ENCODE measurements at places on chromosomes 12 and 14.

DNA sequence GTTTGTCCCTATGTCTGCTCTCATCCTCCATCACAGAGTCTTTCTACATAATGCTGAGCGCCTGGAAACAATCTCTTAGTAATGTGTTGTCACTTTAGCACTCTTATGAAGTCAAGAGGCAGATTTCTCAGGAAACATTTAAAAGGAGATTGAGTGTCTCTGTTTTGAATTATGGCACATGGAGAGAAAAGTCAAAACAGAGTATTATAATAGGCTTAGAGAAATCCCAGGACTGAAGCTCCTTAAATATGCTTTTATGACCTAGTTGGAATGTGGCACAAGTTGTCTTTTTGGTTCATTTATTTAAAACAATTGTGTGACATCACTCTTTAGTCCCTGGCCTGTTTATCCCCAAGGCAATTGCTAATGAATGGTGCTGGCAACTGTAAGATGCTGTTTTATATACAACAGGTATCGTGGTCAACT, 117.8 kb upstream of the HIF1A start:
- DNase-seq: no peak

DNA sequence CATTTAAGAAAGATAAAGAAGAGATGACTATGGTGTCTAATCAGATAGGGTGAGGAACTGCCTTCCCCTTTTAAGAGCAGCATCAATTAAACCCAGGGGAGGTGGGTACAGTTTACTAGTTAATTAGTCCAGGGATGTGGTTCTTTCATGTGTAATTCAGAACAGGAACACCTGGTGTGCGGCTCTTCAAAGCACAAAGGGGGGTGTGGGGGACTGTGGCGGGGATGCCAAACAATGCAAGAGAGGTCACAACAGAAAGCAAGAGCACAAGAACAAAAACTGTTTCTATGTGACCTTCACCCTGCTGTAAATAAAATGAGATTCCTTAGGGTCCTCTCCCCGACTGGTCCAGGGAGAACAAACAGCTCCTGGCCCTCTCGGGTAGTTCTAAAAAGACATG, 183.9 kb upstream of the SOX5 start:
- no peak for DNase-seq

- no peak for DNase-seq
These were observed at the start of gene LRCOL1 for GRCh38 chr12:132610051-132610759. Gene LRCOL1 (minus strand): TSS chr12:132610582. CDS start chr12:132606251, 4,331 bp downstream.

DNA sequence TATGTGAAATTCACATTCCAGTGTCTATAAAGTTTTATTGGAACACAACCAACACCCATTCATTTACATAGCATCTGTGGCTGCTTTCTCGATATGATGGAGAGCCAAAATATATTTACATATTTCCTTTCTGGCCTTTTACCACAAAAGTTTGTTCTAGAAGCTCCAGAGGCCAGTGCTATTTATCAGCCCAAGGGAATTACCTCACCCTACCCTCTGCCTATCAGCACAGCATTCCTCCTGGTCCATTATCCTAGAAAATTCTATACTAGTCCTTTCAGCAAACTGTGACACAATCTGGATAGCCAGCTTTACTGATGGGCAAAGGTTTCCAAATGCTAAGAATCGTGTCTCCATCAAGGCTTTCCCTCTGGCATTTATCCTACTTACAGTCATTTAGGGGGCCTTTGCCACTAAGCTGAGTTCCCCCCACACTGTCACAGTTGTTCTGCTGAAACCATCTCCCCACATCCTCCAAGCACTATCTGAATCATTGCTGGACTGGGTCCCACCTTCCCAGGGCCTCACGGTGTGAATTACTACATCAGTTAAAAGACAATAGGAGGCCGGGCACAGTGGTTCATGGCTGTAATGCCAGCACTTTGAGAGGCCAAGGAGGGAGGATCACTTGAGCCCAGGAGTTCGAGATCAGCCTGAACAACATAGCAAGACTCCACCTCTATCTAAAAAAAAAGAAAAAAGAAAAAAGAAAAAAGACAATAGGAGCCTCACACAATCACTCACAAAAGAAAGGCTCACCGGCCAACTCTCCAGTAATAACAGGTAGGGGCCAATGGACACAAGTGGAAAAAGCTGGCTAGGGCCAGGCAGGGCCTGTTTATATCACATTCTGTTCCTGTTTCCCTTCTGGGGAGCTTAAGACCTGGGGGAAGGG, 12.1 kb downstream of the SYNE3 start:
- DNase-seq: peak; percentile 57

DNA sequence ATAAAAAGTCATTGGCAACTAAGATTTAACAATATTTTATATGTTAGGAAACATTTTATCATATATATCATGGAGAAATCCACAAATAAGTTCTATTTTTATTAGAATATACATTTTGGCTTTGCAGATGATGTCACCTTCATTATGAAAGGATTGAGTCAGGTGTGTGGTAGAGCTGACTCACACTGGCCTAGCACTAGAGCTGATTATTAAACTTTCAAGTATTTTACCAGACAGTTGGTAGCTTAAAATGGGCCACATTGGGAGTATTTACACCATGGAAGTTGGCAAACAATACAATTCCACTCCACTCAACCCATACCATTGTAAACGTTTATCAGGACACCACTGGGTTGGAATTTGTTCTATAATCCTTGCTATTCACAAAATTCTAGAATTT, 1036.6 kb downstream of the TRHDE start:
- DNase-seq: no peak

DNA sequence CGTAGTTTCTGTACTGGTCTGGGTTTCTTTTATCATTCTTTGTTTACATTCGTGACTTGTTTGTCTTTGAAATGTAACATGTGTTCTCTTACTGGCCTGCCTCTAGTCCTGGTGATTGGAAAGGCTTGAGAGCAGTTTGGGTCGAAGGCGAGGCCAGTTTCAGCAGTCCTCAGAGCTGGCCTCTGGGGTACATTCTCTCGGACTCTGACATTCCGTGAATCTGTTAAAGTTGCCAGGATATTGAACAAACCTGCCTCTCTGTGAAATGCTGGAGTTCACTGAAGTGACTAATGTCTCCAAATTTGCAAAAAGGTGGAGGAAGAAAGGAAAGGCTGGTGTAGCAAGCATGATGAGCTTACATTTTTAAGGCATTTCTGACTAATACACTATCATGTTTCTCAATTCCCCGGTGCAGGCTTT, 1.5 kb downstream of the PLEKHA5 start:
- DNase-seq: no peak

GRCh38 chr12:83573671-83574070, 887.0 kb downstream of the TMTC2 start:
- no peak for DNase-seq

GRCh38 chr12:121905746-121906145, 12.6 kb upstream of the CFAP251 start:
- DNase-seq: no peak

DNA sequence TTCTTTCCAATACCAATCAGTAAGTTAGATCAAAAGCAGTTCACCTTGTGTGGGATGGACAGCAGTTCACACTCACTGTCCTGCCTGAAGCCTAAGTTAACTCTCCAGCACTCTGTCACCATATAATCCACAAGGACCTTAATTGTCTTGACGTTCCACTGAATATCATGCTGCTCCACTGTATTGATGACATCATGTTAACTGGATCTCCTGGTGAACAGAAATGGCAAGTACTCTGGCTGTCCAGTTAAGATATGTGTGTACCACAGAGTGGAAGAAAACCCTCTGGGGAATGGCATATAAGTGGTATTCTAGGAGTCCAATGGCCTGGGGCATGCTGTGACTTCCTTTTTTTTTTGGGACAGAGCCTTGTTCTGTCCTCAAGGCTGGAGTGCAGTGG, 16.2 kb downstream of the CDKL1 start:
- no peak for DNase-seq

DNA sequence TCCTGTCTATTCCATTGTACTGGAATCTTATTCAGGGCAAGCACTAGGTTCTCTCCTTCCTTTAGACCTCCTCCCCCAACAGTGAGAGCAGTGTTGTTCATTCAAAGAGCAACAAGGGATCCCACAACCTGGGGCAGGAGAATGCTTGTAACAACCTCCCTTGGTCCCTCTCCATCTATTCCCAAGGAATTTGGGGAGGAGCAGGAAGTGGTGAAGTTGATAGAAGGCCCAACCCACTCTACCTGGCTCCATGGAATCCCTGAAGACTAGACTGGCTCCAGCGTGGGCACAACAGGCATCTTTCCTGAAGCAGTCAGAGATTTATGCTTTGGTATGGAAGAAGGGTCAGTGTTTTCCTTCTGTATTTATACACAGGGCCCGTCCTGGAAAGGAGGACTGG, 33.4 kb upstream of the CISTR start:
- DNase-seq: no peak

GRCh38 chr14:97874394-97874793, 1077.2 kb downstream of the VRK1 start:
- no peak for DNase-seq

DNA sequence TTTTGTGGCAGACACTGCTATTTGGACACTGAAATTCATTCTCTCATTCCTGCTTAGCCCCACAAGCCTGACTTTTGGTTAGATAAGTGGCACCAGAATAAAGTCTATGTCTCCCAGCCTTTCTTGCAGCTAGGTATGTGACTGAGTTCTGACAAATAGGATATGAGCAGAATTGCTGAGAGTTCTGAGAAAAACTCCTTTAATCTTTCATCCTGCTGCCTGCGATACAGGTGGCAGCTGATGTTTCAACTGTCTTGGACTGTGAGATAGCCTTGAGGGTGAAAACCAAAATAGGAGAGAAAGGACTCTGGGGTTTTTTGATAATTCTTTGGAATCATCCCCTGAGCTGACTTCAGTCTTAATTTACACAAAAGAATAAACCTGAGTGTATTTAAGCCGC, 55.8 kb downstream of the MBIP start:
- DNase-seq: no peak

GRCh38 chr14:21014761-21015190, 10.1 kb downstream of the NDRG2 start:
- peak; percentile 78 for DNase-seq

- DNase-seq: no peak
These were observed 61.7 kb downstream of the BTBD7 start for GRCh38 chr14:93271111-93271510.
